ENCODE measurements at places on chromosomes 4 and X.

GRCh38 chr4:53537606-53538005 lies 53.7 kb downstream of the LNX1 start:
- DNase-seq = no peak

DNA sequence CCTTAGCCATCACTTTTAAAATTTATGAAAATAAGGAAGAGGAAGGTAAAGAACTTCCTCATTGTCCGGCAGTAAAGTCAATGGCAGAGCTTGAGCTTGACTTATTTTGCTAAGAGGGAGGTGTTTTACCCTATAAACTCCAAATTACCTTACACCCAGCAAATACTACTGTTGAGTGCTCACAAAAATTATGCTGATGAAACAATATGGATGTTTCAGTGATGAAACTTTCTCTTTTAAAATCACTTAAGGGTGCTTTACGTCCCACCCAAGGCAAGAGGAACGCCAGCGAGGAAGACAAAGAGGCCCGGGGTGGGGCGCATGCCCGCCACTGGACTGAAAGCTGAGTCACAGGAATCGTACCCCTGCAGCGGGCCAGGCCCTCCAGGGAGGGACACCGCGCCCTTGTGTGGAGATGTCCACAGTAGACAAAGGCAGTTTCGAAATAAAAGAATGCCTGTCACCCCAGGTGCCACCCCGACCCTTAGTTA lies 560 bp upstream of the TMSB4X start:
- no peak for DNase-seq

DNA sequence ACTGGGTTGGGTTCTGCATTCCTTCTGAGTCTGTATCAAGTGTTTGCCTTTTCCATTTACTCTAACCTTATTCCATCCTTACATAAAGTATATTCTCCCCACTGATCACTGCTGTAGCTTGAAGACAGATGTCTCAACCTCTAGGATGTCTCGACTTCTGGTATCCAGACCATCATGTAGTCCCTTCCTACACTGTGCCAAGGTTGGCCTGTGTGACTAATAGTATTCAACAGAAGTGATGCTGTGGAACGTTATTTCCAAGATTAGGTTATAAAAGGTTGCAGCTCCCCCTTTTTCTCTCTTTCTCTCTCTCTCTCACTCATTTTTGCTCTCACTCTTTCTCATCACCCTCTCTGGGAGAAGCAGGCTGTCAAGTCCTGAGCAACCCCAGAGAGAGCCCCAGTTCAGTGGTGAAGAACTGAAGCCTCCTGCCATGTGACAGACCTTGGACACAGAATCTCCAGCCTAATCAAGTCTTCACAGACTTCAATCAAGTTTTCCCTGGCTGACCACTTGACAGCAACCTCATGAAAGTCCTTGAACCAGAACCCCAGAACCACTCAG lies 75.4 kb downstream of the PRDM5 start:
- no peak for DNase-seq

DNA sequence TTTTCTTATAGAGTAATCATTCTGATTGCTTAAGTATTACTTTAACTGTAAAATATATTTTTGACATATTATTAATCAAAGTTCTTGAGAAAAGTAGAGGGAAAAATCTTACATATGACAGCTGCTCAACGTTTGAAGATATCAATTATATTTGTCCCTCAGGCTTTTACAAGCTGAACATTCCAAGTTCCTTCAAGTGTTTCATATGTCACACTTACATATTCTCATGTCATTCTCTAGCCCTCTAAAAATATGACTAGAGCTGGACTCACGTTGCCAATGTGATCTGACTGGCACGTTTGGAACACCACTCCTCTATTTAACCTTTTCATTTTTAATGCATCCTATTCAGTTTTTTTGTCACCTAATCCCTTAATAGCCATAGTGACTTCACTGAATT lies 492.9 kb downstream of the PCDH18 start:
- DNase-seq = no peak

DNA sequence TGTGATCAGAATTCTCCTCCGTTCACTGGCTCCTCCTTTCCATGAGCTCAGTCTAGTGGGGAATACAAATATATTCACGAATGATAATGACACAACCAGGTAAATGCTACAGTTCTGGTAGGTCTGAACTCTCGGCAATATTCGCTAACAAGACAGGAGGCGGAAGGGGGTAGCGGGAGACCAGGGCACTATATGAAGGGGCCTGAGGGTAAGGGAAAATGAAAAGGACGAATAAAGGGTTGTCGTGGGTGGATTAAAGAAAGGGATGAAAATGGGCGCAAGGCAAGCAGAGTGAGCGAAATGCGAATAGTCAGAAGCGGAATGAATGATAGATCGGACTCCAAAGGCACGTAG lies 743 bp downstream of the NKAP start:
- DNase-seq = peak; percentile 0

DNA sequence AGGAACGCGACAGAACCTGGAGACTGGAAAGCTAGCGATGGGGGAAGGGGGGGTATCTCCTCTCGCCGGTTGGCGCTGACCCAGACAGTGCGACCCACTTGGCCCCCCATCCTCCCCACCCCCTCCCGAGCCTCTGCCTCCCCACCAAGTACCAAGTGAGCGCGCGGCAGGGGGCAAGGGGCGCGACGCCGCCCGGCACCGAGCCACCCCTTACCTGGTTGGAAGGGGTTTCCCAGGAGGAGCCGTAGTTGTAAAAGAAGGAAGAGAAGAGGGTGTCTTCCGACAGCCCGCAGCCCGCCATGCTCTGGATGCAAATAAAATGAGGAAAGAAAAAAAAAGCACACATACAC lies 112.2 kb downstream of the DHX15 start:
- no peak for DNase-seq

GRCh38 chrX:12657881-12658280 lies 133.3 kb upstream of the PRPS2 start:
- DNase-seq = no peak

DNA sequence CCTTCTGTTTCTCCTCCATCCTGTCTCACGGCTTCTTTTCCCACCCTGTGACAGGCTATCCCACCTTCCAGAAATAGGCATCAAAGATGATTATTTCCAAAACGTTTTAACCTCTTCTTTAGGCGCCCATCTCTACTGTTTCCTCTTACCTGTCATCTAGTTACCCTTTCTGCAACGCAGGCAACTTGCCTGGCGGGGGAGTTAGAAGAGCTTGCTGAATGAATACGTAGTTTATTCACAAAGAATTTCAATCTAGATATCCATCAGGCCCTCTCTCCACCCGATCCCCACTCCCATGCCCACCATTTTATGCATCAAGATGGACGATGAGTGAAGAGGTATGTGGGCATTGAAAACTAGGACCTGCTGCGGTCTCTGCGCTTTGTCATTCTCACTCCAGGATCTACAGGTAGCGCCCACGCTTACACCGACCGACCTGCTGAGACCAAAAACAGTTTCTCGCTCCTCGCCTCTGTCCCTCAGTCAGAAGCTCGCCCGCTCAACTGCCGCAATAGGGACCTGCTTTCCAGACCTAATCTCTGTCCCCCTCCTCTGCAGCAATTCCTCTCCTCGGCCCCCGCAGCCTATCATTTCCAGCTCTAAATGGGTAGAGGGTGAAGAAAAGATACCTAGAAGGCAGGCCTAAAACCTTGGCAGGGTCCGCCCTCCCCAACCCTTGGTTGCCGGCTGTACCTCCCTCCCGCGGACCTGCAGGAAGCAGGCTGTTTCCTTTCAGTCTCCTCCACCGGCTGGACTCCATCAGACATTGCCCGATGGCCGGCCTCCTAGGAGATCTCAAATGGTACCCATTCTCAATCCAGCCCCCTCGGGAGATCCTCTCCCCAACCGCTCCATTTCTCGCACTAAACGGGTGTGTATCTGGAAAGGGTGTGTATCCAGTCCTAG lies 624 bp downstream of the BEX5 start:
- no peak for DNase-seq

DNA sequence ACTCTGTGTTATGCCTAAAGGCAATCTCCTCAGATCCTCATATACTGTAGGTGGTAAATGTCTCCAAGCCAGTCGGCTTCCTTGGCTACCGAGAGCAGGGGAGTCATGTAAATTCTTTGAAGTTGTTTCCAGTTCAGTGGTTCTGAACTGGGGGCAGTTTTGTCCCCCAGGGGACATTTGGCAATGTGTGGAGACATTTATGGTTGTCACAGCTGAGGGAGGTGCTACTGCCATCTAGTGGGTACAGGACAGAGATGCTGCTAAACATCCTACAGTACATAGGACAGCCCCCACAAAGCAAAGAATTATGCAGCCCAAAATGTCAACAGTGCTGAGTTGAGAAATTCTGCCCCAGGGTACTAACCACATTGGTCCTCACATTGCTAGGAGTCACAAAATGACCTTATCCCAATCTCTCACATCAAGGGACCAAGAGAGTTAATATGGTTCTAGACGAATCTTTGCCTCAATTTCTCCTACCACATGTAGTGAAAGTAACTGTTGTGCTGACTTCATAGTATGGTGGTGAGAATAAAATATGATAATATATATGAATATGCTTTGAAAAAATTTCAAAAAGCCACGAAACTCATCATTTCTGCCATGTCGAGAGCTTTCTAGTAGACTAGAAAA lies 104.4 kb upstream of the ARHGAP24 start:
- DNase-seq = peak; percentile 69

GRCh38 chr4:145881989-145882388 lies 56.6 kb downstream of the ZNF827 start:
- no peak for DNase-seq

DNA sequence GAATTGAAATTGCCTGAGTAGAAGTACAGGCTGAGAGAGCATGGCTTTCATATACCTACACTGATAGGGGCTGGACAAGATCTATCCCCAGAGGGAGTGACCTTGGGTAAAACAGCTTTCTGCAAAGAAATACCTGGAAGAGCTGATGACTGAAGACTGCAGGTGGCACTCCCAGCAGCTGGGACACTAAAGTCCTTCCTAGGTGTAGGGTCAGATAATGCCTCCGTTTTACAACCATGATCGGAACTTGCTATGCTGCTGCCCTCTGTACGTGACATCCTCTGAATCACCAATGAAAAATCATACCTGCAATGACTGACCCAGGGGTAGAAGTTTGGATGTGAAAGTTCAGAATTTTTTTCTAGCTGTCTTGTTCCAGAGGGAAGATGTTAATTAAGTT lies 107.2 kb upstream of the WDR1 start:
- no peak for DNase-seq

GRCh38 chr4:148550788-148551187 lies 108.6 kb upstream of the NR3C2 start:
- no peak for DNase-seq

DNA sequence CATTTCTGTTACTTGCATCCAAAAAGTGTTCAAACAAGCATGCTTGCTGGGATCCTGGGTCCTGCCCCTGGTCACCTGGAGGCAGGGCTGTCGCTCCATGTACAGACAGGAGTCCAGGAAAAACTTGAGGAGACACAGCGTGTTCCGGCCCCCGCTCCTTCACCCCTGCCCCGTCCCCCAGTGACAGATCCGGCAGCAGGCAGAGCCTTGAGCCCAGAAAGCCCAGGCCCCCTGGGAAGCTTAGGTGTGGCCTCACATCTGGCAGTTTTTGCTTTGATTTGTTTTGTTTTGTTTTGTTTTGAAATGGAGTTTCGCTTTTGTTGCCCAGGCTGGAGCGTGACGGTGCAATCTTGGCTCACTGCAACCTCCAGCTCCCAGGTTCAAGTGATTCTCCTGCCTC lies 67.0 kb downstream of the TRMT44 start:
- no peak for DNase-seq

DNA sequence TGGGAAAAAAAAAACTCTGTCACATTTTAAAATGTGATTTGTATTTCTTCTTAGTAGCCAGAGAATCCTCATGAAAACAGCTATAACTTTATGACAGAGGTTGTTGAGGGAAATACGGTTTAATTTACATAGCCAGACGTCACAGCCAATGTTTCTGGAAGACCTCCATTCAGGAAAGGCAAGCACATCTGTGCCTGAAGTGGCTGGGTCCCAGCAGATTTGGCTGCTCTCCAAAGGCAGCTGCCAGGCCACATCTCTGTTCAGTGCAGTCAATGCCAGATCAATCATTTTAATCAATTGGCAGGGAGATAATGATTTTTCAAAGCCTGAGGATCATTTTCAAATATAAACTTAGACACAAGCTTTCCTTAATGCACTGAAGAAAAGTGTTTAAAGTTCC lies 86.5 kb upstream of the ZIC3 start:
- no peak for DNase-seq

- DNase-seq = no peak
These were observed 1256.5 kb downstream of the STIM2 start for GRCh38 chr4:28117084-28117682.

GRCh38 chr4:155249016-155249566 lies 40.7 kb downstream of the NPY2R start:
- DNase-seq = no peak

- no peak for DNase-seq
These were observed 130.7 kb downstream of the ADAM29 start for GRCh38 chr4:175048906-175049305.

GRCh38 chrX:78545233-78545632 lies 113.9 kb downstream of the RTL3 start:
- no peak for DNase-seq

GRCh38 chr4:172857026-172857425 lies 311.6 kb upstream of the GALNT7 start:
- no peak for DNase-seq

- no peak for DNase-seq
These were observed 189.3 kb upstream of the GALNT7 start for GRCh38 chr4:172979332-172979731.

DNA sequence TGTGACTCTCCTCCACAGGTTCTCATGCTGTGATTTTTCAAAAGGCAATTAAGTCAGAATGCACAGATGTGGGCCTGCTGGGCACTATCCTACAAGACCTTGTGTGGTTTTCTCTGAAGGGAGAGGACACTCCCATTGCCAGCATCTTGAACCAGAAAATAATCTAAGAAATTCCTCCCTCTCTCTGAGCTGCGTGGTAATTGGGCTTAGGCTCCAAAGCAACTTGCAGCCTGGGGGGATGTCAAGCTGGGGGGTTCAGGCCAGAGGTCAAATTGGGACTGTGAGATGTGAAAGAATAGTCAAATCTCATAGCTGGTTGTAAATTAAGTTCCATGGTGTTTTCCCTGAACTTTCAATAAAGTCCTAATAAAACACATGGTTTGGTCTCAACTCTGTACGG lies 350.6 kb upstream of the SLC7A11 start:
- DNase-seq = no peak

DNA sequence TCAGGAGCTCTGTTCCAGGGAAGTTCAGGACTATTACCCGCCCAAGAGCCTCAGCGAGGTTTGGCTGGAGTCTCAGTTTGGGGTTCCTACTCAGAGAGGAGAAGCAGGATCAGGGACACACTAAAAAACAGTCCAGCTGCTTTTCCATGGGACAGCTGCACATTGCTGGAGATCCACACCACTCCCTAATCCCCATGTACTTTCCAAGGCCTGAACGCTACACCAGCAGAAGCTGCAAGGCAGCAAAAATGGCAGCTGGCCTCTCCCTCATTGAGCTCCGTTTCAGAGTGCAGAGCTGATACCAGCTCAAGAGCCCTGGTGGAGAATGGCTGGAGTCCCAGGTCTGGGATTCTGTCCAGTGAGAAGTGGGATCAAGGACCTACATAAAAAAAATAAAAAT lies 551.2 kb upstream of the PABPC5 start:
- DNase-seq = no peak

DNA sequence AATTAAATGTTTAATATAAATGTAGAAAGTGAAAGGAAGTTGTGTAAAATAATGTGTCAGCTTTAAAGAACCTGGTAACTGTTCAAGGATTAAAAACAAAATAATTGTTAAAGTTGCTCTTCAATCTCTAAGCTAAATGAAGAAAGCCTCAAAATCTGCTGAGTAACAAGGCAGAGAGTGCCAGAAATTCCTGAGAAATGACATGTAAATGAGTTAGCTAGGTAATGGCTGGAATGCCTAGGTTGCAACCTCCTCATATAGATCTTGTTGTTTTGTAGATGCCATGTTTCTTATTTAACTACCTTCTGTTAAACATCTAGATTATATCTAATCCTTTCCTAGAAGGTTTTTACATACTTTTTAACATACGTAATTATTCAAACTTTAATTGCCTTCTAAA lies 763.6 kb upstream of the AGA start:
- no peak for DNase-seq

Measured in SK-MEL-5 (cell line).